Stimulated activated CD8-positive, alpha-beta memory T cell treated with anti-CD3 and anti-CD28 coated beads, Interleukin-4, amount 100 ng/mL, for 48 hours (primary cell): ENCODE measurements at places on chromosomes 12 and 14.

DNA sequence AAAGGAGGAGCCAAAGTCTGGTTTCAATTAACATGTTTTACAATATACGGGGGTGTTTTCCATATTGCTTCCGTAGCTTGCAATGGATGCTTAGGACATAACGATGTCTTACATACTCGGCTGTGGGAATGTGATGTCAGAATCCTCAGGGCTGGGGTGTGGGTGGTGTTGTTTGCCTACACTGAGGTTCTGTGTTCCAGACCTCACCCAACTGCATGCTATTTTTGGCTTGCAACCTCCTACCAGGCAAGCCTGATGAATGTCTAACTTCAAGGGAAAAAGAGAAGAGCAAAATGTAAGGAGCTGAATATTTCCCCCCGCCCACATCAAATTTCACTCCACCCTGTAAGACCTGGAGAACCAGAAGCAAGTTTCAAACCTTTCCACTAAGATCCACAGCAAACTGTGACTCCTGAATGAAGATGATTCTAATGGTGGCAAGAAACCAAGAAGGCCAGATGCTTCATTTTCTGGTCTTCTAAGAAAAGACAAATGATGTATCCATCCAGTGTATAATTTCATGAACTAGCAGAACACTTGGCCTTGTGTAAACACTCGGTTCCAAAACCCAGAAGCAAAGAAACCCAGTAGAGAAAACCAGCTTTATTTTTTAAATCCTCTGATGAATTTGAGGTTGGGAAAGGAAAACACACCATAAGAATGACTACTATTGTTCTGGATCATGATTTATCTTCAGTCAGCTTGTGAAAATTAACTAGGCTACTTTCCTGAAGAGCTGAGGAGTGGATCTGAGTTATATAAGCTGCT is 227.9 kb downstream of the DACT1 start:
- DNase-seq: no peak

- DNase-seq: no peak
Measured at GRCh38 chr14:71204231-71204630, 297.0 kb downstream of the PCNX1 start.

GRCh38 chr12:51531284-51531977 is 59.6 kb upstream of the SCN8A start:
- no peak for DNase-seq

DNA sequence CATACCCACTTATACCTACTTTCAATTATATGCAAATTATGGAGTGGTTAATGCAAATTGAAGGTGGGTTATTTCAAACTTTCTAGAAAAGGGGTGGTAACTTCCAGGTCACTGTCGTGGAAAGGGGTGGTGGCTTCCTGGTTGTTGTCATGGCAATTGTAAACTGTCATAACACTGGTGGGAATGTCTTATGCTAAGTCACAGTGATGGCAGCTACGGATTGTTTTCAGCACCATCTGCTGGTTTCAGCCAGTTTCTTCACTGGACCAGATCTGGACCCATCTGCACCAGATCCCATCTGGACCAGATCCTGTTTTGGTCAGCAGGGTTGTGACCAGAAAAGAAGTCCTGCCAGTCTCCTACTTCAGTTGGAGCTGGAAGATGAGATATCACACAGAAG is 1469.3 kb downstream of the AACS start:
- DNase-seq: no peak

DNA sequence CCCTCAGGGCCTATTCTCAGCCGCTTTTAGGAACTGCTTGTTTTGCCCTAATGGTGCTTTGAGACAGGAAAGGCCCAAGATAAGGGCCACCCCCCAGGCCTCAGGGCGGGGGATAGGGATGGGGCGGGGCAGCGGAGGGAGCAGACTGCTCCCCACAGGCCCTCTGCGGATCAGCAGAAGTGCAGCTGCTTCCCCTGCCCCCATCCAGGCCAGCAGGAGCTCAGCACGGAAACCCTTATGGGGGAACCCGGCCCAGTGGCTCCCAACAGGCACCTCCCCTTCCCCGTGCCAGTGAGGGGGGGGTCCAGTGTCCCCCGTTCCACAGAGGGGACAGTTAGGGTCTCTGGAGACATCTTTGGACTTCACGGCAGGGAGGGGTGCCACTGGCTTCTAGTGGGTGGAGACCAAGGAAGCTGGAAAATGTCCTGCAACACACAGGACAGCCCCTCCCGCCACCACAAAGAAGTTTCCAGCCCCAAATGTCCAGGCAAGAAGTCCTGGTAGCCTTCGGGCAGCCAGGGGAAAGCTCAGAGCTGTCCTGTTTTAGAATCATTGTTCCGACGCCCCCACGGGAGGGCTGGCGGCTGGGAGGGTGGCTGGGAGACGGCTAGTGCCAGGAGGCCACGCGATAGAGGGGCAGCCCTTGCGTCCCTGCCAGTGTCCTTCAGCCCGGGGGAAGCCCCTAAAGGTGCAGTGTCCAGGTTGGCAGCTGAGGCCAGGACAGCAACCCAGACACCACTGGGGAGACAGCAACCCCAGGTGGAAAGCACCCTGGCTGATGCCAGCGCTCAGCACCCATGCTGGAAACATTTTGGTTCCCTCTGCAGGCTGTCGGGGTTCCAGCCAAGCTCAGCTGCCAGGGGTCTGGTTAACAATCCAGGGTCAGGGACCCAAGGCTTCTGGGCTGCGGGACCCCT is 10.4 kb upstream of the GPR132 start:
- DNase-seq: no peak

GRCh38 chr14:100747021-100747586 is 20.4 kb downstream of the DLK1 start:
- no peak for DNase-seq

- no peak for DNase-seq
Measured at GRCh38 chr12:6088921-6089747, 35.3 kb downstream of the VWF start.

DNA sequence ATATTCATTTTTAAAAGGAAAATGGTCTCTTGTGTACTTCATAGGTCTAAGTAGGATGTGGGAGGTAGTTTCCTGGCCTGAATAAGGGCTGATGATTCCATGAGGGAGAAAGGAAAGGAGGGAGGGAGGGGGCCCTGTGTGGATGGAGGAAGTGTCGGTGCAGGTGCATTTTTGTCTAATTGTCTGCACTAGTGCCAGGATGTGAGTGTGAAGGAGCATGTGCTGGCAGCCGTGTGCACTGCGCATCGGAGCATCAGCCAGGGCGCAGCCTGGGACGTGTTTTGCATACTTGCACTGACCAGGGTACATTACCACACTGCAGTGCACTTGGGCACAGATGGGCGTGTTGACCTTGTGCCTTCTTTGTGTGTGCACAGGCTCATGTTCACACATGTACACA is 29.2 kb downstream of the SMUG1 start:
- no peak for DNase-seq

DNA sequence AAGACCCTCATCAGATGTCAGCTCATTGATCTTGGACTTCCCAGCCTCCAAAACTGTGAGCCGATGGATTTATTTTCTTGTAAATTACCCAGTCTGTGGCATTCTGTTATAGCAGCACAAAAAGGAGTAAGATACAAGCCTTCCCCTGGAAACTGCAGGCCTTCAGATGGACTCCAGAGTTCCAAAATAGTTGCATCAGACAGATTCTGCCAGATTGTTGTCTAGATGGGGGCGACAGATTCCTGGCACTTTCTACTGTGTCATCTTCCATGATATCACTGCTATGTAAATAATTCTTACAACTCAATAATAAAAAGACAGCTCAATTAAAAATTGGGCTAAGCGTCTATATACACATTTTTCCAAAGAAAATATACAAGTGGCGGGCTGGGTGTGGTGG is 17.2 kb upstream of the MARK3 start:
- DNase-seq: no peak

DNA sequence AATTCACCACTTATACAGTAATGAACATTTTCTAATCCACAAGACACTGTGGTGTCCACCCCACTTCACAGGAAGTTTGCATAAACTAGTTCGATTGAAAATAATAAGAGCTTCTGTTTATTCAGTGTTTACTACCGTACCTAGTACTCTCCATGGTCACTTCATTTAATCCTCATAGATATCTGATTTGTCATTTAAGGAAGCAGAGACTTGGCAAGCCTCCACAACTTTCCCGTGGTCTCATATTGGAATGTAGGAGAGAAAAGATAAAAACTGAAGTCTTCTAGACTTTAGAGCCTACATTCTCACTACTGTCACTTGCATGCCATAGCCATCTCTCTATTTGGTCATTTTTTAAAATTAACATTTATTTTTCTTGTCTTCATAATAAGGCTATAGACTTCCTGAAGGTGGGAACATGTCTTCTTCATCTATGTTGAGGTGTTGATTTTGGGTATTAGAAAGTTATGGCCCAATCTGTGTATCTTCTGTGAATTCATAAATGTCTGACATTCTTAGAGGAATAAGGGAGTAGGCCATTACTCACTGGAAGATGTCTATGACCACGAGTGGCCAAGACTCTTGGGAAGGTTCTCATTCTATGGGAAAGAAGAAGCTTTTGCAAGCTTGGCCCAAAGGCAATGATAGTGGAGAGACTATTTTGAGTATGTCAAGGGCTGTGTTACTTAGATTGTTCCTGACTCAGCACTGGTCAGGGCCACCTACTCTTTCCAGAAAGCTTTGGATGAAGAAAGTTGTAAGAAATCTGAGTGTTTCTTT is 423.7 kb downstream of the LRIG3 start:
- no peak for DNase-seq

- DNase-seq: no peak
Measured at GRCh38 chr12:111126331-111126730, 206.0 kb upstream of the MYL2 start.

- peak; percentile 8 for DNase-seq
Measured at GRCh38 chr14:100537446-100538350, 49.5 kb downstream of the BEGAIN start.

- DNase-seq: no peak
Measured at GRCh38 chr12:122886161-122886560, 9.8 kb downstream of the VPS37B start.

DNA sequence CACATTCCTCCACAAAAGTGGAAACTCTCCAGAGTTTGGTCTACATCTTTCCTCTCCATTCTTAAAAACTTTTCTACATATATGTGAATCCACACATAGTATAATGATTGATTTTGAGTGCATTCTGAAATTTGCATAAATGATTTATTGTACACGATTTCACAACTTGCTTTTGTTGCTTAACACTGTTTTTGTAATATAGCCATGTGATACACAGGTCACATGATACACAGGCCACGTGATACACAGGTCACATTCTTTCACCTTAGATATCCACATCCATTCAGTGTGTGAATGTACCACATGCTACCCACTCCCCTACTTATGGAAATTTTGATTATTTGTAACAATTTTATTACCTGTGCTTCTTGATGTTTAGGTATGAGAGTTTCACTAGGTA is 319.1 kb downstream of the ZFP36L1 start:
- DNase-seq: no peak

DNA sequence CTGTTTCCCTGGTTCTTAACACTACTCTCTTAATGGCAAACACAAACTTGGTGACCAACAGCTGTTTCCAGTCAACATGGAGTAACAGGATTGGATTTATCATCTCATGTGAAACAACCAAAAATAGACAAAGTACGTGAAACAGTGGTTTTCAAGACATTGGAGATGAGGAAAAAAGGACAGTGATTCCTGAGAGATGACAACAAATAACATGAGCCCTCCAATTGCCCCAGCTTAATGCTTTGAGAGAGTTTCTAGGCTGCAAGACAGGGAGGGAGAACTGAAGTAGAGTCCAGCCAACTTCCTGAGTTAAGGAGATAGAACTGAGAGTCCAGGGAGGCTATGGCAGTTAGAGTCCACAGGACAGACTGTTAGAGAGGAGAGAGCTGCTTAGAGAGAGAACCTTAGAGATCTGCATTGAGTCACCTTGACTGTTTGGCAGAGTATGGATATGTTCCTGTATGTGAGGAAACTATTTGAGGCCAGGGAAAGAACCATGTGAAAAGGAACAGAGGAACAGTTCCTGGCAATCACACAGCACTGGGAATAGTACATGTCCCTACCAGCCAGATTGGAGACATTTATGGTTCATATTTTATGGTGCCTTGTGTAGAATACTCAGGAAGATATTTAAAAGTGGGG is 106.4 kb downstream of the PCNX1 start:
- no peak for DNase-seq

DNA sequence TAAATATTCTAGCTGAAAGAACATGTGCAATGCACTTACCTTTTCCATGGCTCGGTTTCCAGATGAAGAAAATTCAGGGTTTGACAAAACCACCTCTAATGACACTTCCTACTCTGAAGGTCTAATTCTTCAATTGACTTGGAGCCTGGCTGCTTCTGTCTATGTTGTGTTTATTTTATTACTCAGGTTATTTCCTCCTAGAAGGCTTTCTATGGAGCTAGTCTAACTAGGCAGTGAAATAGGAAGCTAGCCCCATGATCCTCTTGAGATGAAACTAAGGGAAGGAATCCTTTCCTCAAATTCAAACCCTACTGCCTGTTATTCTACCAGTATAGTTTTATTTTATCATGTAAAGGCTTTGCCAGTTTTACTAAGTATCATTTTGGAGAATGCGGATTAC is 20.9 kb upstream of the IFNG-AS1 start:
- DNase-seq: no peak

GRCh38 chr14:59254911-59255545 is 66.6 kb downstream of the DAAM1 start:
- DNase-seq: no peak

- no peak for DNase-seq
Measured at GRCh38 chr12:22893878-22894277, 268.9 kb downstream of the ETNK1 start.

- DNase-seq: no peak
Measured at GRCh38 chr14:62209287-62209899, 447.2 kb downstream of the SNAPC1 start.

DNA sequence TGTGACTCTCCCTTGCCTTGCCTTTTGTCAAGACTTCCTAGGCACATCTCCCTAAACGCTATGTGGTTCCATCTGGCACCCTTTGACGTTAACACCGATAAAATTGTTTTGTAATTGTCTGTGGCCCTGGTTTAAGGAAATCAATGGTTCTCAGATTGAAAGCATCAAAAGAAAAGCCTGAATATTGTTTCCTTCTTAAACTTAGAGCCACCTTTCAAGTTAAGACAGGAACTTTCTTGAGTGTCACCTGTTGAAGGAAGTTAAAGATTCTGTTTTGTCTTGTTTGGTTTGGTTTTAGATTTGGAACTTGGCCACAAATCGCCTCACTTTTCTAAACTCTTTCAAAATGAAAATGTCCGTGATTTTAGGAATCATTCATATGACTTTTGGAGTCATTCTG is 14.8 kb upstream of the DNAH10 start:
- no peak for DNase-seq

DNA sequence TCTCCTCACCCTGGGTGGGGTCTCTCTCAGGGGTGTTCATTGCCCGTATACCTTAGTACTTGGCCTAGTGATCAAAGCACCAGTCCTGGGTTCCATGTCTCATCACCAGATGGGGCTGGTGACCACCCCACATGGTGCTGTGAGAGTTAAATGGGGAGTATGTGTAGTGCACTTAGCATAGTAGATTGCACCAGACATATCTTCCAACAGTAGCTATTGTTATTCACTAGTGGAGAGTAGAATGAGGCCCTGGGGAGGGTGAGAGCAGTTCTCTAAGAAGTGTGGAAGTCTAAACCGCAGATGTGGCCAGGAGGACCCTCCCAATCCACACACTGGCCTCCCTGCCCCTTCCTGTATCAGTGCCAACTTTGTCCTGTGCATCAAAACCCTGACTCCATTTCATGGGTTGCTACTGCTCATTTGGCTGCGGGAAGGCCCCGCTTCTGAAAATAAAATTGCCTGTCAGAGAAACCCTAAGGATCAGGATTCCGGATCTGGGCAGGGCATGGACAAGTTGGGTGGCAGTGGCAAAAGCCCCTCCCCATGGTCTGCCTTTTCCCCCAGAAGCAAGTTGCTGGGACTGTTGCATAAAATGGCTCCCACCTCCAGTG is 4.4 kb downstream of the CD9 start:
- DNase-seq: no peak
